Liver (tissue), 10 donors: ENCODE measurements at places on chromosomes 5 and 9.

DNA sequence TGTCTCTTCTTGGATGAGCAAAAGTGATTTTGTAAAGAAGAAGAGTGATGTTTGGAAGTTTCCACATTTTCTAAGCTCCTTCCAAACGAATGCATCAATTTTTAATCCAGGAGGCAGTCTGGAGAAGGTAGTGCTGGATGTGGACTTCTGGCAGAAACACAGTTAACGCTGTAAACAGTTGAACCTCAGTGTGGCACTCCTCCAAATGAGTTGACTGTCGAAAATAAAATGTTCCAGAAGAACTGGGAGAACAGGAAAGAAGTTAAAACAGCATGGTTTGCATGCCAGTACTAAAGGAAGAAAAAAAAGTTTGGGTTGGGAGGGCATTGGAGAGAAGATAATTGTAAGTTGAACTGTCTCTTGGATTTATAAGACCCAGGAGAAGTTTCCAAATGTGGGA, 6.5 kb downstream of the ZNF462 start:
- DNase-seq = no peak

DNA sequence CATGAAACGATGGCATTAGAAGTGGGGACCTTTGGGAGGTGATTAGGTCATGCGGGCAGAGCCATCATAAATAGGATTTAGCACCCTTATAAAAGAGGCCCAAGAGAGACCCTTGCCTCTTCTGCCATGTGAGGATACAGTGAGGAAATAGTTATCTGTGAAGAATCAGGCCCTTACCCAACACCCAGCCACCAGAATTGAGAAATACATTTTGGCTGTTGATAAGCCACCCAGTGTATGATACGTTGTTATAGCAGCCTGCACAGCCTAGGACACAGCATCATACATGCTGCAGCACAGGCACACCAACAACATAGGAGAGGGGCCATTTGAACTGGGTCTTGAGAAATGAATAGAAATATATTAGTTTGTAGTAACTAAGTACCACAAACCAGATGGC, 8.0 kb upstream of the MAMDC2 start:
- DNase-seq = no peak

DNA sequence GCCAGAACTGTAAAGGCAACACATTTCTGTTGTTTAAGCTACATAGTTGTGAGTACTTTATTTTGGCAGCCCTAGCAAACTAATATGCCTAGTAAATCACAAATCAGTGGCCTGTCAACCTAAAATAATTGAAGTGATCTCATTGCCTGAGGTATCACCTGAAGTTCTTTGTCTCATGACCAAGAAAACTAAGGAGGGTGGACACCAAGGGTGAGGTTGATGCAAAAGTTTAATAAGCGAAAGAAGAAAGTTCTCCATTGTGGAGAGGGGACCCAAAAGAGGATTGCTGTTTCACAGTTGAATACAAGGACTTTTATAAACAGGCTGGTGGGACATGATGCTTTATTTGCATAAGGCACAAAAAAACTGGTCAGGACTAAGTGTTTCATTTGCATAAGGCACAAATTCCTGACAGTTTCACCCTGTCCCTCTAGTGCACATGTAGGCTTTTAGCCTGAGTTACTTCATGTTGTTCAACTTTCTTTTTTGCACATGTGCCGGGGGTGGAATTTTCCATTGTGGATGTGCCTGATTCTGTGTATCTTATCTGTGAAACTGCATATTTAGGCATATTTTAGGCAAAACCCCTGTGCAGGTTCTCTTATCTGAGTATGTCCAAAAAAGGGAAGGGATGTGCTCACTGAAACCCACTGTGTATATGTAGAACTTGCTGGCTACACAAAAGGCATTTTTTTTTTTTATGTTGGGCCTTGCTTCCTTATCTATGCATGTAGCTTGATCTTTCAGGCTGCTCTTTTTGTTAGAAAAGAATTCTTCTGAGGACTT, 108.6 kb upstream of the RAI14 start:
- no peak for DNase-seq

GRCh38 chr9:35116898-35117551, 1.4 kb upstream of the ATOSB start:
- peak; percentile 87 for DNase-seq

- DNase-seq = no peak
Observed at GRCh38 chr9:21796768-21797167, 5.7 kb upstream of the MTAP start.

GRCh38 chr5:150612405-150612804, 28.1 kb upstream of the SYNPO start:
- DNase-seq = no peak

DNA sequence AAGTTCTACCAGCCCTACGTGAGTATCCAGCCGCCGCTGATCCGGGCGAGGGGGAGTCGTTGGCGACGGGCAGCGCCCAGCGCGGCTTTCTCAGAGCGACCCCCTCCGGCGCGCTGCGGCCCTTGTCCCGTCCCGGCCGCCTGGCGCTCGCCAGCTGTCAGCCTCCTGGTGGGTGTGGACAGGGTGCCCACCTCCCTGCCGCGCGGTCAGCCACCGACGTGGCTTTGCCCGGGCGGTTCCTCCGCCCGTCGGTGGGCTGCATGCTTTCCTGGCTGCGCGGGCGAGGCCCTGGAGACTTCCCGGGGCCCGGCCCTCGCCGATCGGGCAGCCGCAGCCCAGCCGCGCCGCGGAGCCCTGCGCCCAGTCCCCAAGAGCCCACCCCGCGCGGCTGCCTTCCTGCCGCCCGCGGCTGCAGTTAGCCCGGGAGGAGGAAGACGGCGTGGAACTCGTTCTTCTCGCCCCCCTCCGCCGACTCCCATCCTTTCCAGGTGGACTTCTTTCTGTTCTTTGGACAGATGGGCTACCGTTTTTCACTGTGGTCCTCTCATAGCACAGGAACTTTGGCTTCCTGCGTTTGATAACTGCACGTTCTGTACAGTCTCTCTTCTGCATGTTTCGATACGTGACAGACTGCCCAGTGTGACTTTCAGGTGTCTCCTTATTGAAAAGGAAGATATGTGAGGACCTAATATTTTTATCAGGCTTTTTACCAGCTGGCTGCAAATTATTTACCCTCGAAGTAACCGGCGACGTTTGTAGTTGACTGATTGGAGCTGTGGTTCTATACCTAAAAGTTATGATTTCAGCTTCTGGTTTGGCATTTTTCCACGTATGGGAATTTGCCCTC, 577 bp downstream of the AP3S1 start:
- DNase-seq = no peak

GRCh38 chr9:121731919-121732318, 80.5 kb downstream of the DAB2IP start:
- no peak for DNase-seq

GRCh38 chr5:2991884-2992283, 240.4 kb upstream of the IRX2 start:
- DNase-seq = no peak

- no peak for DNase-seq
Observed at GRCh38 chr9:4886698-4887097, 94.0 kb downstream of the RCL1 start.

DNA sequence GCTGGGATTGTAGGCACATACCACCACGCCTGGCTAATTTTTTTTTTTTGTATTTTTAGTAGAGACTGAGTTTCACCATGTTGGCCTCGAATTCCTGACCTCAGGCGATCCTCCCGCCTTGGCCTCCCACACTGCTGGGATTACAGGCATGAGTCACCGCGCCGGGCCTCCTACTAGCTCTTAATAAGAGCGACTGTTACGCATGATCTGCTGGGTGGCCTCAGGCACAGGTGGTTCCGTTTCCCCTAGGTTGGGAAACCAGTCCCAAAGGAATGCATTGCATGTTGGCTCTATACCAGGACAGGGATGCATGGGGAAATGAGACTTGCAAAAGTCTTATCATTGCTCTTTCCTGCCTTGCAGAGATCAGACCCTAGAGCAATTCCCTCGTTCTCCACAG, 184.7 kb upstream of the PPP1R26 start:
- DNase-seq = no peak

DNA sequence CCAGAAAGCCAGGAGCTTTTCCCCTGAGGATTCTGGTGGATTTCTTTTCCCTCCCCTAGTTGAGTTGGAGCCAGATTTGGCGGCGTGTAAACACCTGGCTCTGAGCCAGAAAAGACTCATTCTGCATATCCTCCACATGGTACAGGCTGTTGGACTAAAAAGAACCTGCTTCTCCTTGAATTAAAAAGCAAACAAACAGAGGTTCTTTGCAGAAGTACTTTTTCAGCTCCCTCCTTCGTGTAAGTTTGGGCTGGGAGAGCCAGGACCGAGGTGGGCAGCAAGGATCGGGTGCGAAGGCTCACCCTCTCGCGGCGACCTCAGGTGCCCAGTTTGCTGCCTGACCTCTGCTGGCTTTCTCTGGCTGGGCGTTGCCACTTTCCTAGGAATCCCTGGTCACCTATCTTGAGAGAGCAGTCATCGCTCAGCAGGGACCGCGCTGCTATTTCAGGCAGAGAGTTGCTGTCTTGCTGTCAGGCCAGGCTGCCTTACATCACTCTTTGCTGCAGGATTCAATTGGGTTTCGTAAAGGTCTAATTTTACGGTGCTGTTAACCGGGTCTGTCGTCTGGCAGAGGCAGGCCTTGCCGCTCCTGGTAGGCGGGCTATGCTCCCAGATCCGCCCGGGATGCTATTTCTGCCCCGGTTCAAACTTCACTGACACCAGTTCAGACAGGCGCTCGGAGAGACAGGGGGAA, 3.2 kb downstream of the PAPPA start:
- no peak for DNase-seq

DNA sequence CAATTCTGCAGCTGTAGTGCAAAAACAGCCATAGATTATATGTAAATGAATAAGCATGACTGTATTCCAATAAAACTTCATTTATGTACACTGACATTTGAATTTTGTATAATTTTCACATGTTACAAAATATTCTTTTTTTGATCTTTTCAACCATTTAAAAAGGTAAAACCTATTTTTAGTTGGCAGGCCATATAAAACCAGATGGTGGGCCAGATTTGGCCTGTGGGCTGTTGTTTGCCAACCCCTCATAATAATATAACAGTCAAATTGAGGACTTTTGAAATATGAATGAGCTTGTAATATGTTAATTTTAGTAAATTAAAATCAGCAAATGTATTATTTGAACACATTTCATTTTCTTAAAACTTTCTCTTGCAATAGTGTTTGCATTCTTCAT, 913.4 kb downstream of the TLE1 start:
- no peak for DNase-seq

DNA sequence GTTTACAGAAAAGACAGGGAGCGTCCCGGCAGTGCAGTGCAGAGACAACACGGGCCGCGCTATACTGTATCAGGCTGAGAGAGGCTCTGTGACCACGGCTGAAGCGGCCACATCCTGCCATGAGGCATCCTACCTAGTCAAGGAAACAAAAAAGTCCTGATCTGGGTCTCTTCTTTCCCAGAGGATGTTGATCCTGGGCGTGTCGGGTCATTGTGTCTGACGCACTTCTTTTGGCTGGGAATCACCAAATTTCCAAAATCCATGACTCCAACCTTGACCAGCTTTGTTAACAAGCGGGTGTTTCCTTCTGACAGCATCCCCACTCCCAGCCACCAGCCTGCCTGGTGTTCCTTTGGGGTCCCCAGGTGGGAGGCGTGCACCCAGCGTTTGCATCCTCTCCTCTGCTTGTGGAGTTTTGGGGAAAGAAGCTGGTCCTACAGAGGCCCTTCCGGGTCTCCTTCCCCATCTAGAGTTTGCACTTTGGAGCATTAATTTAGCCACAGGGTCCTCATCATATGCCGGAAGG, 91.4 kb upstream of the RAI14 start:
- DNase-seq = no peak

- DNase-seq = no peak
Observed at GRCh38 chr9:86821006-86821845, 126.1 kb downstream of the GAS1 start.

DNA sequence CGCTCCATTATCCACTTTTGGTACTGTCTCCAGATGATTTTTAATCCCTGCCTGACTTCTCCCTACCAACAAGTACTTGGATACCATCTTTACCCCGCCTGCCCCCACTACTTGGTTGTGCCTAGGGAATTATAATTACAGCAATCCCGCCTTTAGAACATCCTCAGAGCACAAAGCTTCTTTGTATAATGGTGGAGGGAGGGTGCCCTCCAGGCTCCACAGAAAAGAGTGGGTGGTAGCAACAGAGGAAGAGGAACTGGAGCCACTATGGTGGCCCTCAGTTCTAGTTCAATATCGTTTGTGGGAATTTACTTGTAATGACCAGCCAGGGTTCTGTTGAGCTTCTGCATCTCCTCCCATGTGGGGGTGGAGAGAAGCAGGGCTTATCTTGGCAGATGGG, 79.0 kb upstream of the RNF38 start:
- no peak for DNase-seq

- DNase-seq = no peak
Observed at GRCh38 chr5:18403941-18404438, 769.7 kb downstream of the TAF11L14 start.

DNA sequence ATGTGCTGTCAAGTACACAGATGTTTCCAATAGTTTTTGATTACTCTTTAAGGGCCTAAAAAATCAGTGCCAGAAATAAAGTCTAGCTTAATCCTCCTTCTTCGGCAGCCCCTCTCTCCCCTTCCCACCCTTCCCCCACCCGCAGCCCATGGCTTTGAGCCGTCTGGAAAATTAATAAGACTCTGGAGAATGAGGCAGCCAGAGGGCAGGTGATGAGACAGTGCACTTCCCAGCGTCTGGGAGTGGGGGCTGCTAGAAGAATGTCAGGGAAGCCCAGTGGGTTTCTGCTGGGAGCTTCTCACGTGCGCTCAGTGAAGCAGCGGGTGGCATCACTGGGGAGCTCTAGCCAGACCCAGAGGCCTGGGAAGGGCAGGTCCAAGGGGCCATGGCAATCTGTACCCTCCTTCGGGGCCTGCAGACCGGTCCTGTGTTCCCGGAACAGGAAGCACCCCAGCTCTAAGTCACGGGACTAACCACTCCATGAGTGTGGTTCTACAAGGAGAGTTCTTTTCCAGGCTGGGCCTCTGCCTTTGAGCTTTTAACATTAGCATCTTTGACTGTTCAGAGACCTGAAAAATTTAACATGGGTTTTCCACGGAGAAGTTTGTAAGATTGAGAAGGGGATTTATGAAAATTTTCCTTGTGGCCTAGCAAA, 164.8 kb upstream of the OTULINL start:
- no peak for DNase-seq

GRCh38 chr5:142844866-142845265, 74.7 kb downstream of the ARHGAP26 start:
- no peak for DNase-seq

- DNase-seq = no peak
Observed at GRCh38 chr5:141354900-141355469, at the start of gene PCDHGA4. Gene PCDHGA4 (plus strand): TSS chr5:141355021. CDS start chr5:141355108, 87 bp downstream.

GRCh38 chr5:56382896-56383295, 149.8 kb upstream of the ANKRD55 start:
- no peak for DNase-seq

DNA sequence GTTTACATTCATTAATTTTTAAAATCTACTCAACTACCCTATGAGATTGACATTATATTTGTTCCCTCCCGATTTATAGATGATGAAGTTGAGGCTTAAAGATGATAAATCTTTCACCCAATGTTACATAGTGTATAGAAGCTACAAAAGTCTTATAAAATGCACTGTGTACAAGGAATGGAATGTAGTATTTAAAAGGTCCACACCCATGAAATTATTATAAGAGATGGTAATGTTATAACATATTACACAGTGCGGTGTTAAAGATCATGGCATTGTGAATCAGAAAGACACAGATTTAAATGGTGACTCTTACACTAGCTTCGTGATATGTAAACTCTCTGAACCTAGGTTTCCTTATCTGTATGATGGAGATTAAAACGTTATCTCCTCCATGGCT, 141.6 kb upstream of the CHD1 start:
- no peak for DNase-seq

GRCh38 chr5:150286820-150287219, 2.8 kb downstream of the CAMK2A start:
- no peak for DNase-seq

GRCh38 chr5:145493435-145493834, 341.7 kb downstream of the PRELID2 start:
- no peak for DNase-seq
